ENCODE measurements at places on chromosomes 1 and 21. TPM values are rescaled to one million over a fixed set of nuclear protein-coding genes. Genes with fewer than 3 reads are reported as not detected.

DNA sequence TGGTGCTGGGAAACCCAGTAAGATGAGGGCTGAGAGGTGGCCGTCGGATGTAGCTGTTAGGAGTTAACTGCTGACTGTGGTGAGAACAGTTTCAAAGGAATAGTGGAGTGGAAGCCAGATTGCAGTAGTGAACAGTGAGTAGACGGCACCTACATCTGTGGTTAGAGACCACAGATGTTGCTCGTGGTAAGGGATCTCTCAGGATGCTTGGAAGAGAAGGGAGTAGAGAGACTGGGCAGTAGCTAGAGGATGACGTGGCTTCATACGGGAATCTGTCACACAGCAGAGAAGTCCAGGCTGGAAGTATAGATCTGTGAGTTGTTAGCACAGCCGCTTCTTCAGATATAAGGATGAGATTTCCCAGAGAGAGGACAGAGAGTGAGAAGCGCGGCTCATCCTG lies 7.8 kb upstream of the ARTN start:
- DNase-seq: no peak

- peak; percentile 71 for DNase-seq
Observed at GRCh38 chr1:34885405-34886247, 26.1 kb upstream of the SMIM12 start.

GRCh38 chr1:165849353-165850133 lies 22.1 kb downstream of the UCK2 start:
- DNase-seq: no peak

- DNase-seq: no peak
Observed at GRCh38 chr1:163337631-163338030, 15.9 kb downstream of the NUF2 start.

The PER3 gene
- 11.1 TPM for total RNA-seq
